ENCODE measurements at places on chromosomes 2 and 18. TPM values are rescaled to one million over a fixed set of nuclear protein-coding genes. Genes with fewer than 3 reads are reported as not detected.

Gene CTAGE1
- not detected for total RNA-seq

Gene ATP6V1C2
- total RNA-seq = not detected

Gene POTEJ
- total RNA-seq = not detected

Gene SCG2
- total RNA-seq = 0.26 TPM

Gene SERPINE2
- 66.8 TPM for total RNA-seq

Gene BUB1
- 87.3 TPM for total RNA-seq

Gene RNF103
- total RNA-seq = 8.8 TPM

Gene STPG4
- not detected for total RNA-seq

Gene MSTN
- total RNA-seq = 13.7 TPM

Measured in MG63 (cell line).